GM23338 (cell line): ENCODE measurements at places on chromosomes 4 and X.
A peak's percentile ranks its signal among the peaks of the same experiment; 100 is the strongest.

DNA sequence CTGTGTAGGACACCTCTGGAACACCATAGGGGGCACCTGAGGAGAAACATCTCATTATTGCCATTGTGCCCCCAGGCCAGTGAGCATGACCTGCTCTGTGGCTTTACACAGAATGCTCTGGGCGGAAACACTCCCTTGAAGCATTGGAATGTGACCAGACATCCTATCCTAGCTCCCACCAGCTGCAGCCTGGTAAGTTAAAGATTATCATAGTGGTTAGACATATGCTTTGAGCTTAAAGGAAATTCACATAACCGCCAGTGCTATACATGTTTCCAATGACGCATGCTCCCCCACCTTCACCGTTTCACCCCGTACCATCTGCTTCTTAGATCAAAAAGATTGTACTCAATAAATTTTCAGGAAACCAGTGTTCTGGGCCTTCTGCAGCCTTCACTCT, 217.7 kb upstream of the CENPE start:
- H3K4me3 ChIP-seq: no peak overlapping the region
- no peak overlapping the region for H3K27ac ChIP-seq
- DNase-seq: no peak
- H3K27me3 ChIP-seq: no peaks in the 10 kb centered on the region
- no peaks in the 10 kb centered on the region for H3K36me3 ChIP-seq

GRCh38 chrX:119419146-119419545, 20.0 kb downstream of the SLC25A43 start:
- H3K4me3 ChIP-seq: no peak overlapping the region
- H3K27me3 ChIP-seq: no peaks in the 10 kb centered on the region
- H3K4me1 ChIP-seq: peaks cover 3% of the 10 kb centered on the region; the same call in 1 of the 2 replicates

- peaks cover 2% of the 10 kb centered on the region; the same call in 1 of the 2 replicates for H3K36me3 ChIP-seq
- no peaks in the 10 kb centered on the region for H3K27me3 ChIP-seq
- H3K4me3 ChIP-seq: no peak overlapping the region
- DNase-seq: no peak
- H3K4me1 ChIP-seq: no peaks in the 10 kb centered on the region
- H3K27ac ChIP-seq: peak overlapping the region; percentile 19; the same call in 1 of the 2 replicates
Measured at GRCh38 chr4:2750719-2751605, 5.2 kb downstream of the TNIP2 start.

DNA sequence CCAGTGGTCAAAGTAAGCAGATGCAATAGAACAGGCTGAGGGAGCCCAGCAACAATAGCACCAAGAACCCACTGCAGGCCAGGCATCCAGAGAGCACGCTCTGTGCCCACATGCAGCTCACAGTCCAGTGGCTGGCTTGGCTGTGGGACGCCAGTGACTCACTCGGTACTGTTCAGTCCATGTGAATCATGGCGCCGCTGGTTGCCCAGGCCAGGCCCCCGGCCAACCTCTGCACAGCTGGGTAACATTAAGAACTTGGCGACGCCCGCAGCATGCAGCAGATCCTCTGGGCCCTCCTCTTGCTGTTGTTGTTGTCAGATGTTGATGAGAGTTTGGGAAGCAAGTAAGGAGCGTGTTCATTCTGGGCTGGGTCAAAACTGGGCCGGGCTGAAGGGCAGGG, 60.5 kb downstream of the MSX1 start:
- H3K27ac ChIP-seq: no peak overlapping the region
- no peak for DNase-seq
- H3K36me3 ChIP-seq: no peaks in the 10 kb centered on the region
- no peaks in the 10 kb centered on the region for H3K4me1 ChIP-seq
- H3K4me3 ChIP-seq: no peak overlapping the region
- no peaks in the 10 kb centered on the region for H3K27me3 ChIP-seq

GRCh38 chr4:150240011-150240410, 161.8 kb downstream of the DCLK2 start:
- no peak overlapping the region for H3K4me3 ChIP-seq
- peaks cover 20% of the 10 kb centered on the region for H3K4me1 ChIP-seq
- H3K27ac ChIP-seq: no peak overlapping the region
- no peaks in the 10 kb centered on the region for H3K36me3 ChIP-seq
- no peak for DNase-seq

DNA sequence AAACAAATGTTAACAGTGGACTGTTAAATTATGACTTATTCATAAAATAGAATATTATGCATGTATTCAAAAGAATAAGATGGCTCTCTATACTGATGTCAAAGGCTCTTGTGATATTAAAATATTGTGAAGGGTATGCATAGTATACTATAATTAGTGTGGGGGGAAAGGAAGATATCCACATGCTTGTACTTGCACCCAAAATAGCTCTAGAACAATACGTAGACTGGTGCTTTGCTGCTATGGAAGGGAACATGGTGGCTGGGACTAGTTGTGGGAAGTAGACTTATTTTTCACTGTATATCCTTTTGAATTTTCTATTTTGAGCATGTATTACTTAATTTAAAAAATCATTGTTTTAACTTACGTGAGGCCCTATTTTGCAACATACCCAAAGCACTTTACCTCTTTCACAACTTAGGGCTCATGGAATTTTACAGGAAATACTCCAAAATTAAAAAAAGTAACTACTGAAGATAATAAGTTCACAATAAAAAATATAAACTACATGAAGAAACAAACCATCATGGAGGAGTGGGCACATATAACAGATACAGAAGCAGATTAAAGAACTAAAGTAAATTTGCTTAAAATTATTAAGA, 7.9 kb downstream of the PGRMC2 start:
- no peak overlapping the region for H3K27ac ChIP-seq
- no peaks in the 10 kb centered on the region for H3K27me3 ChIP-seq
- no peaks in the 10 kb centered on the region; the same call in 1 of the 2 replicates for H3K4me1 ChIP-seq
- DNase-seq: no peak

- H3K27me3 ChIP-seq: no peaks in the 10 kb centered on the region
- H3K4me3 ChIP-seq: no peak overlapping the region
- no peaks in the 10 kb centered on the region for H3K36me3 ChIP-seq
- no peaks in the 10 kb centered on the region; the same call in 1 of the 2 replicates for H3K4me1 ChIP-seq
- no peak for DNase-seq
- no peak overlapping the region for H3K27ac ChIP-seq
Measured at GRCh38 chrX:71976753-71977152, 66.1 kb downstream of the NHSL2 start.

DNA sequence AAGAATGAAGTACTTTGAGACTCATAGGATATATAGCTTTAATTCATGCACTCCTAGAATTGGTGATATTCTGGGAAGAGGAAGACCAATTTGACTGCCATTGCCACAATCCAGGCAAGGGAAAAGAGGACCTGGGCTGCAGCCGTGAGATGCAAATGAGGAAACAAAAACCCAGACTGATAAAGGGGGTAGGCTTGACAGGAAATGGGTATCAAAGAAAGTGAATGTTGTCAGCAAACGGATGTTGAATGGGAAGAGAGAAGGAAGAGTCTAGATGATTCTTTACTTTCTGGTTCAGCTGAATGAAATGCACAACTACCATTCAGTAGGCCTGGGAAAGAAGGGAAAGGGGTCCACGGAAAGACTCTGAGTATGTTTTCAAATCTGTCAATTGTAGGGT, 17.1 kb upstream of the ARHGEF6 start:
- H3K4me1 ChIP-seq: peaks cover 10% of the 10 kb centered on the region; the same call in 1 of the 2 replicates
- no peak overlapping the region for H3K27ac ChIP-seq
- no peaks in the 10 kb centered on the region for H3K27me3 ChIP-seq
- no peak overlapping the region for H3K4me3 ChIP-seq
- peak; percentile 9 for DNase-seq
- H3K36me3 ChIP-seq: no peaks in the 10 kb centered on the region

- H3K4me3 ChIP-seq: no peak overlapping the region
- no peak overlapping the region for H3K27ac ChIP-seq
- H3K4me1 ChIP-seq: peaks cover 43% of the 10 kb centered on the region
- no peaks in the 10 kb centered on the region for H3K27me3 ChIP-seq
Measured at GRCh38 chr4:78166622-78167021, 109.5 kb downstream of the FRAS1 start.
